Ecto neural progenitor cell (in vitro differentiated cells): ENCODE measurements at places on chromosomes 1 and 21.

DNA sequence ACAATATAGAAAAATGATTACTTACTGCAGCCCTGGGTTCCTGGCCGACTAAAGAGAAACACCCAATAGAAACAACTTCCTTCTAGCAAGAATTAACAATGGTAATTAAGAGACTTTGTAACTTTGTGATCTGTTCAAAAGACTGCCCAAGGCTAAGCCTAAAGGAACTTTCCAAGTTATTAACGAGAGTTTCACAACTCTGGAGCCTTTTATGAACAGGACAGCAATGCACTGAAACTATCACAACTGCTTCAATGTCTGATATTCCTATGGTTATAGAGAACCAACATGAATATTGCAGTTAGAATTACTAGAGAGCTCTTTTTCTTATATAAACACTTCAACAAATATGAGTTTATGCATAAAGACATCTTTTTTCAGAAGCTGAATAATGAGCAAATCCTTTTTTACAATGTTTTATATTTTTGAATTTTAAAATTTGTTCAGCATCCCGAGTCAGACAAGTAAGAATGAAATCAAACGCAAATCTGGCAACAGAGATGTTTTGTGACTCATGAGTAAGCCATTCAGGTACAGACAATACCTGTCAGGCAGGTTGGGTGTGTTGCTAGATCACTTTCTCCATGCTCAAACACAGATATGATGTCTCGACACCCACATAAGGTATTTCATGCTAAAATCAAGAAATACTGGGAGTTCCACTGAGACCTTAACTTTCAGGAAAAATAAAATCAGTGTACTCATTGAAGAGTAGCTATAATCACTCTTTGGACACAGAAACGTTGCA is 22.2 kb upstream of the KCNJ15 start:
- no peak for DNase-seq

DNA sequence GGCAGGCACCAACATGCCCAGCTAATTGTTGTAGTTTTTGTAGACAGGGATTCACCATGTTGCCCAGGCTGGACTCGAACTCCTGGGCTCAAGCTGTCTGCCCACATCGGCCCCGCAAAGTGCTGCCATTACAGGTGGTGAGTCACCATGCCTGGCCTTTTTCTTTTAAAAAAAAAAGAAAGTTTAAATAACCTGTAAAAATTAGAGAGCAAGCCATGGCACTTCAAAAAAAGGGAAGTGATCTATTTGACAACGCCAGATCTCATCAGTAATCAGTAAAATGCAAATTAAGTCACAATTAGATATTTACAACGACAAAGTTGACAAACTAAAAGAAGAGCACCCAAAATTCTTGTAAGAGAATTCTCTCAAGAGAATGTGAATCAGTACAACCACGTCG is 2.9 kb upstream of the RBBP5 start:
- no peak for DNase-seq

- no peak for DNase-seq
Observed at GRCh38 chr1:170694172-170694926, 30.4 kb downstream of the PRRX1 start.

DNA sequence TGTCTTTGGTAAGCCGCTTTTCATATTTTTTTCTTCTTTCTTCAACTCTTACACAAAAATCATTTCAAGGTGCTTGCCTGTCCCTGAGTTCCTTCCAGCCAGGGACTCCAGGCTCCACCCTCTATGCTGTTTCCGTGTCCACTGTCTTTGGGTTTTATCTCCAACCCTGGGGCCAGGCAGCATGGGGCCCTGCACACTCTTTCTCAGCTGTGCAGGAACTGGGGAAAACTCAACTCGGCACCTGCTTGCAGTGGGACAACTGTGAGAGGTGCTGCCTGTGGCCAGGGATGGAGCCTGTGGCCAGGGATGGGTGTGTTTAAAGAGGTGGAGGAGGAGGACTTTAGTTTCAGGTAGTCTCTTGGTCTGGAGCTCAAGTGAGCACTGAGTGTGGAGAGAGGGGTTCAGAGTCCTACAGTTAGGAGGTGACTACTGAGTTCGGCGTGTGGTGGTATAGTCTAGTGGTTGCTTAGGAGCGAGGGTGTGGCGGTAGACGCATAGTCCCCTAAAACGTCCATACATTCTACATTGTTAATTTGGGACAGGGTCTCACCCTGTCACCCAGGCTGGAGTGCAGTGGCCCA is 13.4 kb downstream of the TNFRSF8 start:
- DNase-seq, result no peak

DNA sequence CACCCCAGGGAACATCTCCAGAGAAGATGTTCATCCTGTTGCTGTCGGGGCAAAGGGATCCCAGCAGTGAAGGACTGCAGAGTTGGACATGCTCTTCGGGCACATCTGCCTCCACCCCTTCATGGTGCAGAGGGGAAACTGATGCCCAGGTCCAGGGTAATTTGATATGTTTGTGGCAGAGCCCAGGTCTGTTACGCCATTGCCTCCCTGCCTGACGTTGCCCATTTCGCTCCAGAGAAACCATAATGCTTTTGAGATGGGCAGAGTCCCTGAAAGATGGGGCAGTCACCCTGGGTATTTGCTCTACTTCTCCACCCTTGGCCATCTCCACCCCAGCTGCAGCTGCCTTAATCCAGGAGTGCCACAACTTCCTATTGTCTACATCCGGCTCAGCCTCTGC is 290.4 kb upstream of the POU3F1 start:
- DNase-seq, result no peak
